Activated B cell treated with CpG ODN at 0.5 μM for 24 hours (primary cell): ENCODE measurements at places on chromosomes 13 and 19. TPM values are rescaled to one million over a fixed set of nuclear protein-coding genes. Genes with fewer than 3 reads are reported as not detected.

DNA sequence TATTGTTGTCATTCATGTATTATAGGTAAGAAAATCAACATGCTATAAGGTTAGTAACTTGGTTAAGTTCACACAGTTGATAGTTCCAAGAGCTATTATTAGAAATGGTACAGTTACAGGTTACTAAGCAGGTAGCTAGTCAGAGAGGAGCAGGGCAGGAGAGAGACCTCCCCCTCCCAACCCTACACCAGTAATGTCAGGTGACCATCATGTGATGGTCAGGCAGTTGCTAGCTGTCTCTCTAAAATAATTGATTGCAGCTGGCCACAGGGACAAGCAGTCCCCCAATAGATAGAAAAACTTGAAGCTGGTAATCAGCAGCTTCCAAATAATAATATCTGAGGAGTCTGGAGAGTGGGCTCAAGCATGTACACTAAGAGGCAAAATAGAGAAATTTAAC lies 14.6 kb downstream of the SLITRK1 start:
- H3K4me1 ChIP-seq: no peaks in the 10 kb centered on the region
- no peaks in the 10 kb centered on the region for H3K36me3 ChIP-seq
- H3K4me3 ChIP-seq: no peak overlapping the region
- no peak for DNase-seq

Gene NFIX
- total RNA-seq: 2.6 and 2.7 TPM in 2 replicates

- H3K36me3 ChIP-seq: no peaks in the 10 kb centered on the region
- no peak for DNase-seq
- no peak overlapping the region for H3K27ac ChIP-seq
- peaks cover 7% of the 10 kb centered on the region for H3K27me3 ChIP-seq
- H3K4me3 ChIP-seq: peak overlapping the region; percentile 85
- peaks cover 19% of the 10 kb centered on the region for H3K4me1 ChIP-seq
Observed at GRCh38 chr19:38360351-38360750, 14.0 kb upstream of the PSMD8 start.

- no peaks in the 10 kb centered on the region for H3K36me3 ChIP-seq
- H3K27me3 ChIP-seq: peaks cover 21% of the 10 kb centered on the region
- H3K27ac ChIP-seq: no peak overlapping the region
- no peaks in the 10 kb centered on the region for H3K4me1 ChIP-seq
Observed at GRCh38 chr13:110322126-110322827, 15.2 kb downstream of the COL4A2 start.

- H3K27ac ChIP-seq: no peak overlapping the region
- H3K4me1 ChIP-seq: no peaks in the 10 kb centered on the region
- H3K27me3 ChIP-seq: no peaks in the 10 kb centered on the region
- no peaks in the 10 kb centered on the region for H3K36me3 ChIP-seq
Observed at GRCh38 chr13:76683168-76683567, 203.0 kb downstream of the KCTD12 start.

Gene SHISA7
- total RNA-seq: not detected in 2 replicates

Gene SHISA2
- total RNA-seq: not detected in 2 replicates

Gene NLRP5
- total RNA-seq: not detected in 2 replicates

DNA sequence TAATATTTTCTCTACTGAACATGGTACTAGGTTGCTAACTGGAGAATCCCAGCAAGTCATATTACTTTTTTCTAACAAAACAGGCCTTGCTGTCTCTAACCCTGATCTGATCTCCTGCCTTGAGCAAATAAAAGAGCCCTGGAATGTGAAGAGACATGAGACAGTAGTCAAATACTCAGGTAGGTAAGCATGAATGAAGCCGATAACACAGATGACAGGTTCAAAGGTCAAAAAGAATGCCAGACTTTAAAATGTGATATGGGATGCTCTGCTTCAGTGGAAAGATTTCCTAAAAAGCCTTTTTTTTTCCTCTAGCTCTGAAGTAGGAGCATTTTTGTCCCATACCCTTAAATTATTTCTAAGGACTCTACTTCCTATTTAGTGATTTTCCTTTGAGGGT lies 28.7 kb downstream of the ZNF726 start:
- no peak overlapping the region for H3K27ac ChIP-seq
- peaks cover 5% of the 10 kb centered on the region for H3K4me1 ChIP-seq
- H3K36me3 ChIP-seq: peaks cover 57% of the 10 kb centered on the region
- H3K27me3 ChIP-seq: no peaks in the 10 kb centered on the region

DNA sequence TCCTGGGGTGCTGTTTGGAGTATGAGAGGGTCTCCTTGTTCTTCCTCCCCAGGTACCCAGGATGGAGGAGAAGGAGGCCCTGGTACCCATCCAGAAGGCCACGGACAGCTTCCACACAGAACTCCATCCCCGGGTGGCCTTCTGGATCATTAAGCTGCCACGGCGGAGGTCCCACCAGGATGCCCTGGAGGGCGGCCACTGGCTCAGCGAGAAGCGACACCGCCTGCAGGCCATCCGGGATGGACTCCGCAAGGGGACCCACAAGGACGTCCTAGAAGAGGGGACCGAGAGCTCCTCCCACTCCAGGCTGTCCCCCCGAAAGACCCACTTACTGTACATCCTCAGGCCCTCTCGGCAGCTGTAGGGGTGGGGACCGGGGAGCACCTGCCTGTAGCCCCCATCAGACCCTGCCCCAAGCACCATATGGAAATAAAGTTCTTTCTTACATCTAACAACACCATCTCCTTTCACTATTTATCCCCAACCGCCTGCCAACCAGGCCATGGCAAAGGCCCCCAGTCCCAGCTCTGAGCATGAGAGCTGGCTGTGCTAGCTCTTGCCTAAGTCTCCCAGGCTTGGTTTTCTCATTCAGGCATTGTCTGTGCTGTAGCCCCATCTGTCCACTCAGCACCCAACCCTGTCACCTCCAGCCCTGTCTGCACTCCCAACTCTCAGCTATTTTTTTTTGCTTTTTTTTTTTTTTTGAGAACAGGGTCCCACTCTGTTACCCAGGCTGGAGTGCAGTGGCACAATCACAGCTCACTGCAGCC lies 11.2 kb downstream of the DKKL1 start:
- H3K4me1 ChIP-seq: no peaks in the 10 kb centered on the region
- H3K36me3 ChIP-seq: no peaks in the 10 kb centered on the region
- DNase-seq: no peak
- H3K27ac ChIP-seq: no peak overlapping the region
- no peaks in the 10 kb centered on the region for H3K27me3 ChIP-seq

DNA sequence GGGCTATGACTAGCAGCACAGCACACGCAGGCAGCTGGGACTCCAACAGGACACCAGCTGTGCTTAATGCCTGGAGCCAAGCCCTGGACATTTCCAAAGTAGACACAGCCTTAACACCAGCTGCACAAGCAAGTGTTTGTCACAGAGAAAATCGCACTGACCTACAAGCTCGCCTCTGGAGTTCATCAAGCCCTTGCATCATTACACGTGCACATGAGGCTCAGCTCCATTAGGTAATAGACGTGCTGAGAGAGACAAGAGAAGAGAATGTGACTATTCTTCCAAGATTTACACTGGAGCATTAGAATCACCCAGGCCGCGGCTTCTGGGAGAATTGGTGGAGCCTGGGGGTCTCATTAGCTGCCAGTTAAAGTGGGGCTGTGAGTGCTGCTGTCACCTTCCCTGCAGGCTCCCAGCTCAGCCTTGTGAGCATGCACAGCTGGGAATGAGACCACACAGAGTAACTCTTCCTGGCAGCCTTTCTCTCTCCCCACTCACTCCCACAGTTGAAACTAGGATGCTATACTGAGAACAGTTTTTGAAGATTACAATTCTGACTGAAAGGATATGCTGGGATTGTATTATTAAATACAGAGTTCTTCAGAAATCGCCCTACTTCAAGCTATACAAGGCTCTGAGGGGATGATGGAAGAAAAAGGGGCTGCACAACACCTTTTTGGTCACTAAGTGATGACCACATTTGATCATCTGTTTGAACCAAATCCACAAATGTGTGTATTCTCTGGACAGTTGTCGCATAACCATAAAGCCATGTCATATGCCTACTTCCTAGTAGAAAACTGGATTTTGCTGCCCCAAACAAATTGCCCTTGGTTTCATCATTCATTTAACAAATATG lies 10.5 kb downstream of the STOML3 start:
- H3K27ac ChIP-seq: no peak overlapping the region
- no peak overlapping the region for H3K4me3 ChIP-seq
- no peaks in the 10 kb centered on the region for H3K36me3 ChIP-seq
- H3K4me1 ChIP-seq: no peaks in the 10 kb centered on the region
- H3K27me3 ChIP-seq: peaks cover 6% of the 10 kb centered on the region

- peaks cover 9% of the 10 kb centered on the region for H3K36me3 ChIP-seq
- no peaks in the 10 kb centered on the region for H3K4me1 ChIP-seq
- H3K27ac ChIP-seq: no peak overlapping the region
Observed at GRCh38 chr19:32720216-32720935, 809 bp downstream of the TDRD12 start.
